ENCODE measurements at places on chromosomes 6 and 20.

- no peak for DNase-seq
These were observed 10.0 kb downstream of the MRAP2 start for GRCh38 chr6:84043555-84043954.

DNA sequence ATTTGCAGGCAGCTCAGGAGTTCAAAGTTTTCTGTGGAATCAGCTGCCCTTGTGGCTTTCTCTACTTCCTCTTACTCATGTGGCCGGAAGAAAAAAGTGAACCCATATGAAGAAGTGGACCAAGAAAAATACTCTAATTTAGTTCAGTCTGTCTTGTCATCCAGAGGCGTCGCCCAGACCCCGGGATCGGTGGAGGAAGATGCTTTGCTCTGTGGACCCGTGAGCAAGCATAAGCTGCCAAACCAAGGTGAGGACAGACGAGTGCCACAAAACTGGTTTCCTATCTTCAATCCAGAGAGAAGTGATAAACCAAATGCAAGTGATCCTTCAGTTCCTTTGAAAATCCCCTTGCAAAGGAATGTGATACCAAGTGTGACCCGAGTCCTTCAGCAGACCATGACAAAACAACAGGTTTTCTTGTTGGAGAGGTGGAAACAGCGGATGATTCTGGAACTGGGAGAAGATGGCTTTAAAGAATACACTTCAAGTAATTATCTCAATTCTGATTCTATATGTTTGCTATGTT, 1.1 kb downstream of the MGME1 start:
- no peak for DNase-seq

DNA sequence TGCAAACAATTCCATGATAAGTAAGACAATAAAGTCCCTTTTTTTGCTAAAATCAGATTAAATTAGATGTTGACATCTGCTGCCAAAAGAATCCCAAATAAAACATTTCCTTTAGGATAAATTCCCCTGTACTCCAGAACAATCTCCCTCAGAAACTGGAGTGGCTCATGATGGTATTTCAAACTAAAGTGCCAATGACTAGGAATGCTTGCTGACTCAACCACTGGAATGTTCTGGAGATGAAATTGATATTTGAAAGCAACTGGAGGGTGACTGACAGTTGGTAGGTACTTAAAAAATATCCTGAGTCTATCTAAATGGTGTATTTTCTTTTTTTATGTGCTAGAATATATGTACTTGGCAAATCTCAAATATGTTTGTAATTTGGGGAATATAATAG, 350.1 kb upstream of the TSHZ2 start:
- no peak for DNase-seq

DNA sequence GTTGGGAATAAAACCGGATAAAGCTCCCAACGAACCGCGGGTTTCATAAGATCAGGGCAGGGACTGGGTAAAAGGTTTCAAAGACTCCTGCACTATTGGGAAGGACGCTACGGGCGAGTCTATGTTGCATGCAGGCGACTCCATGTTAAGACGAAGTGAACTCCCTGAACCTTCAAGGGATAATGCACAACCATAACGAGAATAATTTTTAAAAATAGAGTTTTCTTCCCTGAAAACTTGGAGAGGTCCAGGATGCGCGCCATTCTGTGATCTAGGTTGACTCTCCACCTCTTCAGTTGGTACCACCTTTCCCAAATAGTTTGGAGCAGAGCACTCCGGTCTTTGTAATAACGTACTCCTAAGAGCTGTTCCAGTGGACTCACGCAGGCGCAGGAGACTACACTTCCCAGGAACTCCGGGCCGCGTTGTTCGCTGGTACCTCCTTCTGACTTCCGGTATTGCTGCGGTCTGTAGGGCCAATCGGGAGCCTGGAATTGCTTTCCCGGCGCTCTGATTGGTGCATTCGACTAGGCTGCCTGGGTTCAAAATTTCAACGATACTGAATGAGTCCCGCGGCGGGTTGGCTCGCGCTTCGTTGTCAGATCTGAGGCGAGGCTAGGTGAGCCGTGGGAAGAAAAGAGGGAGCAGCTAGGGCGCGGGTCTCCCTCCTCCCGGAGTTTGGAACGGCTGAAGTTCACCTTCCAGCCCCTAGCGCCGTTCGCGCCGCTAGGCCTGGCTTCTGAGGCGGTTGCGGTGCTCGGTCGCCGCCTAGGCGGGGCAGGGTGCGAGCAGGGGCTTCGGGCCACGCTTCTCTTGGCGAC, at the start of gene TPX2:
TPX2 (plus strand) TSS at position 562 of the 821 bp plus-strand sequence. CDS start 18,187 bp downstream, outside the sequence.
- peak; percentile 77 for DNase-seq

GRCh38 chr6:90045535-90045934, 151.3 kb downstream of the GJA10 start:
- DNase-seq, result no peak

DNA sequence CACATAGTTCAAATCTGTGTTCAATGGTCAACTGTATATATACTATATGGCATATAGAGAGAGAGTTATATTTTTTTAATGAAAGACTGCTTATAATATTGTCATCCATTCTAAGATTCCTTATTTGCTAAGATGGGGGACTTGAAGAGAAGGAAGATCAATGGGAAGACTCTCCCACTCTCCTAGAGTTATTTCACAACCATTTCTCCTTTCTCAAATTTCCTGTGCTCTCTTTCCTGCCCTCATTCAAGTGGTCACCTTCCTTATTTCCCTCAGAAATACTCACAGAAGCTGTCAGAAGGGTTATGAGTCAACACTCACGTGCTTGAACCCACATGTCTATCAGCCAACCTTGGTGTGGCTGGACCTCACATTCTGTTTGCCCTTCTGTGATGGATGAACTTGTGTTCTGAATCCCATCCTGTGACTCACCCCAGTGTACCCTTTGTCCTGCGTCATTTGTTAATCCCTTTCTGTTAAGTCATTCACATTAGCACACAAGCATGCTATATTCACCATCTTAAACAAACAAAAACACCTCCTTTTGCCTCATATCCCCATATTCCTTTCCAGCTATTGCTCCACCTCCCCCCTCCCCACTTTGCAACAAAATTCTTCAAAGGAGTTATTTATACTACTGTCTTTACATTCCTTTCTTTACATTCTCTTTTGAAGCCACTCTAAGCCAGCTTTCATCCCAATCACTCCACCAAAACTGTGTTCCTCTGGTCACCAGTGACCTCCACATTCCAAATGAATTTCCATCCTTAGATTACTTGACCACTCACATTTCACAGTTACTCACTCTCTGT, 279.3 kb upstream of the TCF21 start:
- no peak for DNase-seq

DNA sequence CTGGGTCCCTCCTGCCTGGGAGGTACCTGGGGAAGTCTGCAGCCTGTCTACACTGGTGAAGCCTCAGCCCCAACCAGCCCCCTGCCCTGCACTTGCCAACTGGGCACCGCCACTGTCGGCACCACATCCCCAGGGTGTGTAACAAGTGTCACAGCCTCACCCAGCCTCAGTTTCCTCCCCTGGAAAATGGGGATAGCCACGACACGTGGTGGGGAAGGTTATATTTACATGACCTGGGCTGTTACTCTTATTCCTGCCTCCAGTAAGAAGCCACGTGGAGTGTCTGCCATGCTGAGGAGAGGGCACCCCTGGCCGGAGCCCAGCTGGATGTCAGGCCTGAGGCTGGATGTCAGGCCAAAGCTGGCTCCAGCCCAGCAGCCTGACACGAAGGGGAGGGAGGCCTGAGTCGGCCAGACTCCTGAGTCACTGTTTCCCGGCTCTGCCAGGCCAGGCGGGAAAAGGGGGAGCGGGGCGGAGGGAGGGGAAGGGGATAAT, 44.9 kb downstream of the SNAI1 start:
- no peak for DNase-seq

- DNase-seq, result no peak
These were observed 134.9 kb downstream of the BCAS1 start for GRCh38 chr20:53935344-53936084.

GRCh38 chr6:2264932-2265331, 19.5 kb upstream of the GMDS start:
- DNase-seq, result no peak

DNA sequence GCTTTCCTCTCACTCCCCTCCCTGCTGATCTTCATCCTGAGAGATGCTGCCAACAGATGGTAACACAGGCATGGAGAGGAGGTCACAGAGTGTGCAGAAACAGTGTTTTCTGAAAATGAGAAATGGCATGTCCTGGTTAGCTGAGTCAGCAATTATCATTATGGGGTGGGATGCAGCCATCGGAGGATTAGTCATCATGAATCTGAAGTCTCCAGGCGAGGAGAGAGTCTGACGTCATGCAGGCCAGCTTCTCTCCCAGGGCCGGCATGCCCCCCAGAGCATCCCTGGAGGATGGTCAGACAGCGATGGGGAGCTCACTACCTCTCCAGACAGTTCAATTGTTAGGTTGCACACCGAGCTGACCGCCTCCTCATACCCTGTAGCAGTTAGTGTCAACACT, 4.7 kb upstream of the GTSF1L start:
- no peak for DNase-seq

GRCh38 chr6:169501128-169501527, 200.7 kb downstream of the WDR27 start:
- DNase-seq, result no peak

GRCh38 chr6:61909486-61909885, 376.5 kb downstream of the KHDRBS2 start:
- DNase-seq, result no peak

DNA sequence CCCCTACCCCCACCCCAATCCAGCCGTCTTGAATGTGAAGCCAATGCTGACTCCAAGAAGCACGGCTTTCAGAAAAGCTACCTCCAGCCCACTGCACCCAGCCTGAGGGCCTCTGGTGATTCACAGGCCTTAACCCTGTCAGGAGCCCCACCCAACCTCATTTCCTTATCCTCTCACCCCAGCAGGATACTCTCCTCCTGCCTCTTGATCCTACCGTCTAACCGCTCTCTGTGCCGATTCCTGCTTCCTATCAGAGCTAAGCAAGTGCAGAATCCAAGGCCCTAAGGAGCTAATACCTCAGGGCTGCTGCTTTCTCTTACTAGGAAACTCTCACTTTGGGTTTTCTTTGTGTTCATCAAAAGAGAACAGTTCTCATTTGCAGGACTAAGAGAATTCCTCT, 47.2 kb downstream of the TRERF1 start:
- DNase-seq, result peak; percentile 34

DNA sequence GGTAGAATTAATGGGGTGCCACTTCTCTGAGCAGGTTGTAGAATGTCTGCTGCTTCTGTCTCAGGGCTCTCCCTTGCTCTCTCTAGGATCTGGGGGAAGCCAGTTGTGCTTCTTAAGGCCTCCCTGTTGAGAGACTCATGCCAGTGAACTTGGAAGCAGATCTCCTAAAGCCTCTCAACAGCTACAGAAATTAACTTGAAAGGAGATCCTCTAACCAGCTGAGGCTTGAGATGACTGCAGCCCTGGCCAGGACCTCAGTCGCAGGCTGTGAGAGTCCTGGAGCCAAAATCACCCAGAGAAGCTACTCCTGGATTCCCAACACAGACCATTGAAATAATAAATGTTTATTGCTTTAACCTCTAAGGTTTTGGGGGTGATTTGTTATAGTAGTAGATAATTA, 180.2 kb upstream of the MARCKS start:
- no peak for DNase-seq

GRCh38 chr20:63471002-63471716, 1.3 kb downstream of the KCNQ2 start:
- no peak for DNase-seq

DNA sequence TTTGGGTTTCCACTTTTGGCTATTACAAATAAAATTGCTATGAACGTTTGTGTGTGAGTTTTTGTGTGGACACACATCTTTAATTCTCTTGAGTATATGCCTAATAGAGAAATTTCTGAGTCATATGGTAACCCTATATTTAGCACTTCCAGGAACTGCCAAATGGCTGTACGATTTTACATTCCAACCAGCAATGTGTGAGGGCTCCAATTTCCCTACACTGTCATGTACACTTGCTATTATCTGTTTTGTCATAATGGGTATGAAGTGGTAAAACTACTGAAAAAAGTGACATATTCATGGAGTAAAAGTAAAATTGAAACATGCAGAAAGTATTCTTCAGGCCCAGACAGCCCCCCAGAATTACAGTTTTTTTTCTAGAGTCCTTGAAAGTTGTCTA, 59.6 kb upstream of the ESR1 start:
- DNase-seq, result no peak

- DNase-seq, result no peak
These were observed 77.3 kb downstream of the ECT2L start for GRCh38 chr6:138873191-138873590.

- DNase-seq, result no peak
These were observed 28.1 kb downstream of the ACTR5 start for GRCh38 chr20:38776363-38776762.

- DNase-seq, result no peak
These were observed 147.9 kb downstream of the HAO1 start for GRCh38 chr20:7792150-7792869.

- DNase-seq, result no peak
These were observed 68.8 kb upstream of the TNFAIP3 start for GRCh38 chr6:137798261-137798660.

GRCh38 chr20:47353692-47354463, 2.6 kb downstream of the ZMYND8 start:
- no peak for DNase-seq

GRCh38 chr6:36378936-36379335, 8.5 kb downstream of the ETV7 start:
- DNase-seq, result no peak

- DNase-seq, result no peak
These were observed 27.9 kb downstream of the HLA-DMB start for GRCh38 chr6:32912951-32913350.

DNA sequence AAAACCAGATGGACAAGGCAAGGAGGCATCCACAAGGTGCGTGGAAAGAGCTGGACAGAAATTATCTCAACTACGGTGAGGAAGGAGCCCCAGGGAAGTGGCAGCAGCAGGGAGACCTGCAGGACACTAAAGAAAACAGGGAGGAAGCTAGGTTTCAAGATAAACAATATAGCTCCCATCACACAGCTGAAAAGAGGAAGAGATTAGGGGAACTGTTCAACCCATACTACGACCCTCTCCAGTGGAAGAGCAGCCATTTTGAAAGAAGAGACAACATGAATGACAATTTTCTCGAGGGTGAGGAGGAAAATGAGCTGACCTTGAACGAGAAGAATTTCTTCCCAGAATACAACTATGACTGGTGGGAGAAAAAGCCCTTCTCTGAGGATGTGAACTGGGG, 26.8 kb downstream of the TRMT6 start:
- DNase-seq, result no peak

- DNase-seq, result no peak
These were observed 9.2 kb upstream of the ZNF831 start for GRCh38 chr20:59154317-59155013.

DNA sequence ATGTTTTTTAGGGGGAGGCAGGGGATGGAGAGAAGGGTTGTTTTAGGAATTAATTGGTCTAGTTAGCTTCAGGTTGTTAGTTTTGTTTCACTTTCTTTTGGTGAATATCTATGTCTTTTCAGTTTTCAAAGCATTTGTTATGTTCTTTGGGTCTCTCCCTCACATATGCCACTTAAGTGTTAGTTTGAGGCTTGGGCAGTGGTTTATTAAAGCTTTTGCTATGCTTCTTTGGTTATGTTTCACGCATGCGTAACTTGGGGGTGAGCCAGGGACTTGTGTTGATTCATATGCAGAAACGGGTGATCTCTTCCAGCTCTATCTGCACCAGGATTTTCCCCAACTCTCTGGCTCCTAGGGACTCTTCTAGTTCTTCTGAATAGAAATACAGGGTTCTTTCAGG, 11.4 kb upstream of the MMS22L start:
- no peak for DNase-seq

GRCh38 chr6:37850728-37851285, 31.3 kb downstream of the ZFAND3 start:
- DNase-seq, result no peak
